ENCODE measurements at places on chromosomes 3 and 15. TPM values are rescaled to one million over a fixed set of nuclear protein-coding genes. Genes with fewer than 3 reads are reported as not detected.

DNA sequence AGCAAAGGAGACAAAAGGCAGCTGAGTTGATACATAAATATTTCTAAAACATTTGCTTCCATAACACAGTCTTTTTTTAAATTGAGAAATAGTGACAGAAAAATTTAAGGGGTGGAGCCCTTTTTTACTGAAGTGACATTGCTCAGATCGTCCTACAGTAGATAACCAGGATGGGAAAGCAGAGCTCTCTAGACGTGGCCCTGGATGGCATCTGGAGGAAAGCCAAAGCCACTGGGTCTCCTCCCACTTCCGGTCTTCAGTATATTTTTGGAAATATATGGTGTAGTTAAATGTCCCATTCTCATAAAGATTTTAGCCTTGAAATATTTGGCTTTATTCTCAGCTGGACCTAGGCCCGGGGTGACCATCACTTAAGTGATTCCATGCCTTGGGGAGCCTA is 326.1 kb downstream of the ZNF621 start:
- DNase-seq = no peak

DNA sequence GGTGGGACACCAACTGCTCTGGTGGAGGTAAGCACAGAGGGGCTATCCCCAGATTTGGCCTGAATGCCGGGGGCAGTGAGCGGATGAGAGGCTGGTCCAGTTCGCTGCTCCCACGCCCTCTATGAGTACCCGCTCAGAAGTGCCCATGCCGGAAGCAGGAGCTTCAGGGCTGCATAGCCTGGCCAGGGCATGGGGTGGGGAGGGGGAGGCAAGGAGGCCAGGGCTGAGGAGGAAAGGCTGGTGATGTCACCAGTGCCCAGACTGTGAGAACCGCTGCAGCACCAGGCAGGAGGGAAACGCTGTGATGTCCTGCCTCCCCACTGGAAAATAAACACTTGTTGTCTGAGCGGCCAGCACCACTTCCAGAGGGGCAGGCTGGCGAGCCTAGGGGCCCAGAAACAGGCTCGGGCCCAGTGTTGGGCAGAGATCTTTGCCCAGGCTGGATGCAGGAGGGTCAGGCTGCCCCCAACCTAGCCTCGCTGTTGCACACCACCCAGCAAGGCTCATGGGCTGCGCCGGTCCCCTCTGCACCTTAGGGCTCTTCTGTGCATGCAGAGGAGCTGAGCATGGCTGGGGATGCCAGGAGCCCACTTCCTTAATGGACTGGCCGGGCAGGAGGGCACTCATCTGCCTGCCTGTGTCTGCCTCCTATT is 10.9 kb upstream of the DLL4 start:
- DNase-seq = no peak

DNA sequence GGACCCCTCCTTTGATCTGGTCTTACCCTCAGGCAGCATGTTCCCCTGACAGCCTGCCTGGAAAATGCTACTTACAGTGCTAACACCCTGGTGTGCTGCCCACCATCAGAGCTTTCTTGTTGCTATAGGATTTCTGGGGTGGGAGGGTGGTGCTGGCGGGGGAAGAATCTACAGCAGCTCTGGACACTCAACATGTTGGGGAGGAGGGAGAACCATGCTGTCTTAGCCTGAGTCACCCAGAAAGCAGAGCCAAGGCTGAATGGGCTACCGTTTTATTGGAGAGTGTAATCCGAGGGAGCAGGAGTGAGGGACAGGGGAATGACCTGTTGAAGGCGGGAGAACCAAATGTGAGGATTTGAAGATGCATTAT is 45.6 kb downstream of the MFSD1 start:
- no peak for DNase-seq

DNA sequence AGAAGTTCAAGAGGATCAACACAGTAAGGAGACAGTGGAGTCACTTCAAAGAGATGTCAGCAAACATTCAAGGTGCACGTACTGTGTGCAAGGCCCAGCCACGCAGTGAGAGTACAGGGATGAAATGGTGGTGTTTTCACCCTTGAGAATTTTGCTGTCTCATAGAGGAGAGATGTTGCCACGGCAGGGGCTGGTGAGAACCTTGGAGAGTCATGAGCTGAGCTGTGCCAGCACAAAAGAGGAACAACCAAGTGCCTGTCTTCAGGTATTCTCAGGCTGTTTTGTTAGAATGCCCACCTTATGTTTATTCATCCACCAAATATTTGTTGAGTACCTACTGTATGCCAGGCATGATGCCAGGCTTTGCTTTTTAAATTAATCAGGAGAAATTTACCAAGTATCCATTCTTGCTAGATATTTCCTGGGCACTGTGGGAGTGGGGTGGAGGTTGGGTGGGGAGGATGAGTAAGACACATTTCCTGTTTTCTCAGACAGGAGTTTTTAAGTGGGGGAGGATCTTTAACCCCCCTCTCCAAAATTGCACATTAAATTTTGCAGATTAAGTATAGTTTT is 72.6 kb downstream of the SLC6A11 start:
- DNase-seq = no peak

DNA sequence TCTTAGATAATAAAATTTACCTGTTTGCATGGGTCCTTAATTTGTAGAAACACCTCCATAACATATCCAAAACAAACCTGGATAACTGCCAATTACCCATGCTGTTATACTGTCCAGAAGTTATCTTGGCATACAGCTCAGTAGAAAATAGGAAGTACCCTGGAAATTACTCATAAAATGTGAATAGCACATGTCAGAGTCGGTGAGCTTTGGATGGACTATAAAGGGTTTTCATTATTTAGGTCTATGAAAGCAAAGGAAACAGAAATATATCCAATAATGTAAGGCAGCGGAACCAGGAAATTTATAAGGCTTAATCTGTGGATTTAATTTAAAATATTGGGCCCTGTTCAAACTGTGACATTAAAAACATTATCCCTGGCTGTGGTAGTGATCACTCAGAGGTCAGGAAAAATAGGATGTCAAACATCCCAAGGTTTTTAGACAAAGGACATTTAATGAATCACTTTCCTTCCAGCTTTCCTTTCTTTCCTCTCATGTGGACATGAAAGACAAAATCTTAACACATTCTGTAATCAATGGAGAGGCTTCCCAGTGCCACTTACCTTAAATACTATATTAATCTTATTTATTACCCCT is 459.0 kb upstream of the DPH6 start:
- no peak for DNase-seq

DNA sequence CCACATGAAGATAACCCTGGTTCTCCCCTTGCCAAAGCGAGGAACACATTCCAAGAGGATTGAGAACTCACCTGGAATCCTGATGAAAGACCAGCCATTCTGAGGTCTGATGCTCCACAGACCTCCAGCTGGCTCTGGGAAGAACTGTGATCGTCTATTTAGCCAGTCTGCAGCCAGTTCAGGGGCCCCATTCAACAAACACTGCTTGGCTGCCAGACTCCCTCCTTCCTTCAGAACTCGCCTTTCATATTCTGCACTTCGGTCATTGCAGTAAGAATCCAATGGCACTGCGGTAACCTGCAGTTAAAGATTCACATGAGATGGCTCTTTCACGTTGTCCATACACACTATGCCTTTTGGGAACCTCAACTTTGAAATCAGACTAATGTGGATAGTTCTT is 67.6 kb downstream of the CHAC1 start:
- no peak for DNase-seq

DNA sequence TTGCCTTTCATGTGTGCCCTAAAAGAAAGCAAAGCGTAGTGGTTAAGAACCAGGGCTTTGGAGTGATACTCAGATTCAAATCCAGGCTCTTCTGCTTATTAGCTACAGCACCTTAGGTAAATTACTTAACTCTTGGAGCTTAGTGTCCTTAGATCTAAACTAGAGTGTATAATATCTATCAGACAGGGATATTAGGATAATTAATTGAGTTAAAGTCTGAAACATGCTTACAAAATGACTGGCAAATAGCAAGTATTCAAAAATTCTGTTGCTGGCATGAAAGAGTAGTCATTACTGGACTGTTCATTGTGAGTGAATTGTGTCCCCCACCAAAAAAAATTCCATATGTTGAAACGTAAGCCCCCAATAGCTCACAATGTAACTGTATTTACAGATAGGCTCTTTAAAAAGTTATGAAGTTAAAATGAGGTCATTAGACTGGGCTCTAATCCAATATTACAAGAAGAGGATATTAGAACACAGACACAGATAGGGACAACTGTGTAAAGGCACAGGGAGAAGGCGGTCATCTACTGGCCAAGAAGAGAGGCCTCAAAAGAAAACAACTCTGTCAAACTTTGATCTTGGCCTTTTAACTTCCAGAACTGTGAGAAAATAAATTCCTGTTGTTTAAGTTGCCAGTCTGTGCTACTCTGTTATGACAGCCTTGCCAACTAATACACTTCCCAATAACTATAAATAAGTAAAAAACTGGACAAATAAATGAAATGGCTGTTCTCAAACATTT is 60.4 kb upstream of the LRRC3B start:
- no peak for DNase-seq

GRCh38 chr3:72338082-72338941 is 509.9 kb downstream of the SHQ1 start:
- DNase-seq = no peak

- DNase-seq = no peak
Observed at GRCh38 chr3:45472795-45473194, 84.4 kb downstream of the LARS2 start.

DNA sequence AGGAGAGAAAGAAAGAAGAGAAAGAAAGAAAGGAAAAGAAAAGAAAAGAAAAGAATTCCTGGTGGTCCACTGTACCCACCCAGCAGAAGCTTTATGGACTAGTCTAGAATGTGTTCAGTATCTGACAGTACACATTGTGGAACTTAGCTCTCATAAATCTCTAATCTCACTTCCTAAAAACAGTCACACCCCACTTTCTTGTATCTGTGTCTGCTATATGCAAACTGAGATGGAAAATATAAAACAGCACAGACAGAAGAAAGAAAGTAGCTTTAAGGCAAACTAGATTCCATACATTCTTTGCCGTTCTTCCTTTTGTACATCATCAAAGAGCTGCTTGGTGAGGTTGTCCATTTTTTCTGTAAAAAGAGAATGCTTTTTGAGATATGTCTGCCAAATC is 41.1 kb upstream of the GNB5 start:
- no peak for DNase-seq

- DNase-seq = peak; percentile 48
Observed at GRCh38 chr3:38004415-38005075, 14.0 kb downstream of the VILL start.

GRCh38 chr3:134093956-134094355 is 64.2 kb upstream of the SLCO2A1 start:
- DNase-seq = no peak

DNA sequence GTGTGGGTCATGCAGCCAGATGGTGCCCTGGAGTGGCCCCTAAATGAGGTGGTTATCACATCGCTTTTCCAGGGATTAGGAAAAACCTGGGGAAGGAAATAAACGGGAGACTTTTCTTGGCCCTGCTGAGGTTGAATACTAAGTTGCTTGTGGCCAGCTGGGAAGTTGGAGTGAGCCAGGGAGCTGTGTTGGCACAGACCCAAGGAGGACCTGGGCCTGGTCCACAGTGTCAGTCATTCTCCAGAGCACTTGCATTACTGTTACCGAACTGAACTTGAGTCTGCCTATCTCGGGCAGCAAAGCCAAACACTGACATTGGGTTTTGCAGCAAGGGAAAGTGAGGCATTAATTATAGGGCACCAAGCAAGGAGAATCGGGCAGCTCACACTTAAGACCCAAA is 339.0 kb downstream of the GABRB3 start:
- no peak for DNase-seq

DNA sequence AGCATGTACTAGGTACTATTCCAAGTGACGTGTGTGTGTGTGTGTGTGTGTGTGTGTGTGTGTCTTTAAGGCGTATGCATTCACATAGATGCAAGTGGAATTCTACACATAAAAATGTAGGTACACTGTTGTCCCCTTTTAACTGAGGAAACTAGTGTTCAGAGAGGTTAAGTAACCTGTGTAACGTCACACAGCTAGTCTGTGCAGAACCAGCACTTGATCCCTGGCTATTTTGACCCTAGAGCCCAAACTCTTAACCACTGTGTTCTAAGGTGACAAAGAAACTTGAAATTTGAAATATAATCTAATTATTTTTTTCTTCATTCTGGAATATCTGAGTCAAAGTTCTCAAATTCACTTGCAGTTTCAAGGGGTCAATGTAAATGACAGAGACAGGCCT is 73.8 kb downstream of the TAFA4 start:
- no peak for DNase-seq

- no peak for DNase-seq
Observed at GRCh38 chr3:179837374-179837773, 184.5 kb downstream of the USP13 start.

- DNase-seq = no peak
Observed at GRCh38 chr15:101439920-101440319, 49.6 kb downstream of the PCSK6 start.

- no peak for DNase-seq
Observed at GRCh38 chr3:183339461-183340086, 86.5 kb downstream of the B3GNT5 start.

DNA sequence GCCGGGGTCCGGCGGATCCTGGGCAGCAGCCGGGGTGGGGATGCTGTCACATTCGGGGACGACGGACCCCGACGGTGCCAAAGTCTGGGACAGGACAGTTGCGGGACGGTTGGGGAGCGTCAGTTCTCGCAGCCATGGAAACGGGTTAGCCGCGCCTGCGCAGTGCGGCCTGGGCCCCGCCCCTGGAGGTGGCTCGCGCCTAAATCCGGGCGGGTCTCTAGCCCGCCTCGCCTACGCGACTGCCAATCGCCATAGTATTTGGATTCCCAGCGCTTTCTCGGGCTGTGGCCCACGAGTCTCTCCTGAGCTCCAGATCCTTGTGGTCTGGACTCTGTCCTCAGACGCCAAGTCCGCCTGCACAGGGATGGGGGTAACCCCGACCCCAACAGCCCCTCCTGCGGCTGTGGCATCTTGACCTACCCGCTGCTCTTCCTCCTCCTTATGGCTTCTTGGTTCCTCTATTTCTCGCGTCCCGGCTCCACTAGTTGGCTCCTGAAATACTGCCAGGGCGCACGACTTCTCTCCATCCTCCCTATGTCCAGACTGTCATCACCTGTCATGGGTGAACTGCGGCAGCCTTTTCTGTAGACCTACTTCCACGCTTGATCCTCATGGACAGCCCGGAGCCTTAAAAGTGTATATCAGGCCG is at the start of gene ZMYND10:
TSS of gene ZMYND10 (minus strand) at position 147 of the 649 bp plus-strand sequence. CDS start 153 bp downstream, outside the sequence.
- no peak for DNase-seq

DNA sequence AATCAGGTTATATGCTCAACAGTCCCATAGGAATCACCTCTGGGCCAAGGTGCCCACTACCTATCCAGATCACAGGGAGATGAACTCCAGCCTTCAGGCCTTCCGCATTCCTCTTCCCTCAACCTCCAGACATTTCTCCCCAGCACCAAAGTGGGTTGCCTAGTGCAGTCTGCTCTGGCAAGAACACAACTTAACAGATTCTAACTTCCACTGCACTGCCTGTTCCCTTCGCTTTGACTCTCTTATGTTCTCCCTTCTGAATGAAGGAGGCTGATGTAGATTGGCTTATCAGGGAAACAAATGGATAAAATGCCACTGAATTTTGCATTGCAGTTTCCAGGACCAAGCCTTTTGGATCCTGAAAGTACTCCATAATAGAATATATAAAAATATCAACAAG is 106.3 kb downstream of the SRGAP3 start:
- DNase-seq = no peak

SI gene
- polyA plus RNA-seq = not detected

CPLX3 gene
- polyA plus RNA-seq = not detected

PAQR9 gene
- polyA plus RNA-seq = 0.70 TPM

TEX55 gene
- not detected for polyA plus RNA-seq

GPR62 gene
- 0.37 TPM for polyA plus RNA-seq

TM4SF18 gene
- polyA plus RNA-seq = 40.4 TPM

FBXL22 gene
- 2.0 TPM for polyA plus RNA-seq

LDHAL6B gene
- polyA plus RNA-seq = 0.52 TPM

FBXL2 gene
- polyA plus RNA-seq = 26.2 TPM

NPAP1 gene
- polyA plus RNA-seq = 0.37 TPM

CELSR3 gene
- polyA plus RNA-seq = 1.3 TPM

MPI gene
- polyA plus RNA-seq = 63.9 TPM

CYP1A1 gene
- not detected for polyA plus RNA-seq

LRRC15 gene
- 0.04 TPM for polyA plus RNA-seq

Measured in left renal cortex interstitium (tissue), 4 donors.